Right lobe of liver (tissue), 6 donors: ENCODE measurements at places on chromosomes 5 and 9. TPM values are rescaled to one million over a fixed set of nuclear protein-coding genes. Genes with fewer than 3 reads are reported as not detected.
A peak's percentile ranks its signal among the peaks of the same experiment; 100 is the strongest.

Gene CCNJL
- total RNA-seq = 0.25 TPM

Gene LCP2
- total RNA-seq = 12.4 TPM

Gene RETREG1
- total RNA-seq = 32.4 TPM

- no peaks in the 10 kb centered on the region for H3K27me3 ChIP-seq
- H3K4me1 ChIP-seq = no peaks in the 10 kb centered on the region
- no peak for DNase-seq
- H3K36me3 ChIP-seq = no peaks in the 10 kb centered on the region
Measured at GRCh38 chr9:114850871-114851270, 45.0 kb upstream of the TNFSF15 start.

GRCh38 chr5:89374144-89374784 lies 491.3 kb upstream of the MEF2C start:
- no peak overlapping the region for H3K27ac ChIP-seq
- no peaks in the 10 kb centered on the region for H3K36me3 ChIP-seq
- no peaks in the 10 kb centered on the region for H3K4me1 ChIP-seq
- no peak for DNase-seq

DNA sequence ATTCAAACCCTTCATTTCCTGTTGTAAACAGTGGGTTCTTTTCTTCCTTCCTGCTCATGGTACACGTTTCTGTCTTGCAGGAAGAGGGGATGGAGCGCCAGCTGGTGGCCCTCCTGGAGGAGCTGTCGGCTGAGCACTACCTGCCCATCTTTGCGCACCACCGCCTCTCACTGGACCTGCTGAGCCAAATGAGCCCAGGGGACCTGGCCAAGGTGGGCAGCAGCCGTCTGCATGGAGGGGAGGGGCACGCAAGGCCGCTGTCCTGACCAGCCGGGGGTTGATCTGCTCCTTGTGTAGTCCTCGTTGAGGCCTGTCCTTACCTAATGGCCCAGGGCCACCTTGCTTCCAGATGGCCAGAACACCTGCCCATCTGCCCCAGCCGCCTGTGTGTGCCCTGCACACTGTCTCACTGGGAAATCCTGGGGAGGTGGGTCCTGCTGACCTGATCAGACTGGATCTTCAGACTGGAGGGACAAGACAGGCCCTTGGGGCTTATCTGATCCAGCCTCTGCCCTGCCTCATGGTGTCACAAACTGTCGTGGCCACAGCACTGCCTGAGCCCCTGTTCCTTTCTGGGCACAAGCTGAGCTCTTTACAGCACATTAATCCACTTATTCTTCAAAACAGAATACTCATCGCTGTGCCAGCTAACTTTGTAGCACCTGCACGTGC lies 44.7 kb downstream of the LRSAM1 start:
- no peaks in the 10 kb centered on the region for H3K27me3 ChIP-seq
- no peak overlapping the region for H3K27ac ChIP-seq
- peaks cover 3% of the 10 kb centered on the region for H3K36me3 ChIP-seq
- H3K4me1 ChIP-seq = no peaks in the 10 kb centered on the region

GRCh38 chr5:120568711-120569110 lies 104.6 kb downstream of the PRR16 start:
- H3K4me1 ChIP-seq = no peaks in the 10 kb centered on the region
- H3K4me3 ChIP-seq = no peak overlapping the region
- DNase-seq = no peak
- H3K27me3 ChIP-seq = no peaks in the 10 kb centered on the region

DNA sequence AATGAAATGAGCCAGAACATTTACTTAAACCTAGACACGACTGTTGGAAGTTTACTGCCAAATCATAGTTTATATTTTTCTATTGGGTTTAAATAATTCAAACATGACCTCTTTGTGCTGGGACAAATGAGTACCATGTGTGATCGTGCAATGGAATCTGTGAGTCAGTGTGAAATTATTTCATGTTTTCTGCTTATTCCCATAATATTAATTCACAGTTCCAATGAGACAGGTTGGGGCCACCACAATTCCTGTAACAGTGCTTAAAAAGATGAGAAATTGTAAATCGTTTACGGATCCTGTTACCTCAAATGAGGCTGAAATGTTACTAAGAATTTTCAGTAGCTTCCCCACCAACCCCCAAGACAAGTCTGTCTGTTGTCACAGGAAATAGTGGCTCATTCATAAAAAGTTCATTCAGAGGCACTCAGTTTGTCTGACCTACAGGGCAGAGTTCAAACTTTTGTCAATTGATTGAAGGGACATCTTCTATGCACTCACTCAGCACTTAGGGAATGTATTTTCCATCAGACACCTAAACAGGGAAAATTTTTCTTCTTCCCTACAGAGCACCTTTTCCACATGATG lies 563.9 kb upstream of the ADAMTS16 start:
- H3K27me3 ChIP-seq = no peaks in the 10 kb centered on the region
- no peaks in the 10 kb centered on the region for H3K4me1 ChIP-seq
- H3K36me3 ChIP-seq = no peaks in the 10 kb centered on the region
- H3K4me3 ChIP-seq = no peak overlapping the region

DNA sequence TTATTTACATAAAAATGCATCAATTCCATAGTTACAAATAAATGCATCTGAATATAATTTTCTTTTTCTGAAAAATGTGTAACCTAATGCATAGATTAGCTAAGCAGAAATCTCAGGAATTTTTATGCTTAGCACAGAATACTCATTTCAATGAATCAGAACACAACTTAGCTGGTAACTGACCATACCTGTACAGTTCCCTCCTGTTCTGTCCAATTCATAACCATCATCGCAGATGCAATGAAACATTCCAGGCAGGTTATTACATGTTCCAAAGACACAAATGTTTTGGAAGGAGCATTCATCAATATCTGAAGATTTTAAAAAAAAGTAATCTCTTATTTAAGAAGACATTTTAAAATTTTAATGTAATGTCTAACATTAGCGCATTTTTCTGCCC lies 219.4 kb downstream of the FBN2 start:
- H3K27me3 ChIP-seq = no peaks in the 10 kb centered on the region
- DNase-seq = no peak
- no peak overlapping the region for H3K27ac ChIP-seq
- H3K4me3 ChIP-seq = no peak overlapping the region

DNA sequence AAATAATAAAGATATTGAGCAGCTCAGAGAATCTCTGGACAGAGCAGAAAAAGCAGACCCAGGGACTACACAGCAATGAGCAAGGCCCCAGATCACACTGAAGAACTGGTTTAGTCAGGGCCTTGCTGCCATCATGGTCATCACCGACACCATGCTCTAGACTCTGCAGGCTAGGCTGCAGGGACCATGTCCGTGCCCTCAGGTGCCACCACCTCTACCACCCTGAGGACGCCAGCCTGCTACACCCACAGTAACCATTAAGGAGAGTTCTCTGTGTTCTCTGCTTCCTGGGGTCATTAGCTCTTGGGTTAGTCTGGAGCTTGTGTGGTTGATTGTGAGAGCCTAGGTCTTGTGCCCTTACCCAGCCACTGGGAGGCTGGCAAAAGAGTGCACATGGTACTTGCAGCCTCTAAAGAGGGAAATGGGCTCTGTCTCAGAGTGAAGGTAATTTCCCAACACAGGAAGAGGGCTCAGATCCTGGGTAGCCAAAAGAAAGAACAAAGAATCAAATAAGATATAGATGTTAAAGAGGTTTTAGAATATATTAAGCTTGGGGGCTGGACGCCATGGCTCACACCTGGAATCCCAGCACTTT lies 31.9 kb upstream of the JADE2 start:
- no peaks in the 10 kb centered on the region for H3K27me3 ChIP-seq
- H3K4me1 ChIP-seq = no peaks in the 10 kb centered on the region
- H3K4me3 ChIP-seq = no peak overlapping the region
- H3K36me3 ChIP-seq = no peaks in the 10 kb centered on the region

DNA sequence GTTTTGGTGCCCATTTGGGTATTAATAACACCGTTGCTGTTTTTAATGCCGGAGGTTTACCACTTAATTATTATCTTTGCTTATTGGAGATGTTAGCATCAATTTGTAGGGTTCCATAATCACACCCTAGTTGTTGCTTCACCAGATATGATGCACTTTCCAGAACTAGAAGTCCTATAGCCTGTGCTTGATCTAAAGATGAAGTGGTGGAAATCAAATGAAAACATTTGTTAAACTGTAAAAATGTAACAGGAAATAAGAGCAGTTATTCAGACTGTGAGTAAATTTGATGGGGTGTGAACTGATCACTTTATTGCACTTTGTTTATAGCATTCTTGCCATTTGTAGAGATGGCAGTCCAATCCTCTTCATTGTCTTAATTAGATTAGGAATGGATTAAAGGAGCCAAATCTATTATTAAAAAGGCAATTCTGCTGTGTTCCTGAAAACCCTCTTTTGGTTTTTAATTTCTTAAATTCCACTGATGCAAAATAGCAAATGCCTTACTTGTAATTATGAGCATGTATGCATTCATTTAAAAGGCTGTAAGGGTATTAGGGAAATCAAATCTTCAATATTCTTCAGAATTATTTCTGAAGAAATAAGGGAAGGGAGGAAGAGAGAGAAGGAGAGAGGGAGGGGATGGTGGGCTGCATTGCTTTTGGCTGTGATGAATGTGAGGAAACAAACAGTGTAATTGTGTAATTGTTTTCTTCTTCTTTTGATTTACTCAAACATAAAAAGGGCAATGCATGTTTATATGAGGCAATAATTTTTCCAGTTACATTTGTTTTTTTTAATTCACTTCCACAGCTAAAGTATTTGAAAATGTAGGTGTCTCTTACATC lies 675.2 kb upstream of the WWC1 start:
- no peaks in the 10 kb centered on the region for H3K36me3 ChIP-seq
- no peak overlapping the region for H3K4me3 ChIP-seq
- DNase-seq = no peak
- no peaks in the 10 kb centered on the region for H3K27me3 ChIP-seq
- H3K4me1 ChIP-seq = no peaks in the 10 kb centered on the region

GRCh38 chr9:37001459-37001858 lies 32.6 kb downstream of the PAX5 start:
- no peak overlapping the region for H3K27ac ChIP-seq
- H3K36me3 ChIP-seq = no peaks in the 10 kb centered on the region
- H3K4me3 ChIP-seq = no peak overlapping the region
- DNase-seq = no peak
- H3K27me3 ChIP-seq = no peaks in the 10 kb centered on the region
- H3K4me1 ChIP-seq = no peaks in the 10 kb centered on the region

- DNase-seq = no peak
- peak overlapping the region; percentile 48 for H3K4me3 ChIP-seq
- no peaks in the 10 kb centered on the region for H3K4me1 ChIP-seq
- peak overlapping the region; percentile 5 for H3K27ac ChIP-seq
- H3K27me3 ChIP-seq = no peaks in the 10 kb centered on the region
Measured at GRCh38 chr5:112738191-112738560, 491 bp downstream of the APC start.

GRCh38 chr5:139635606-139636206 lies 12.4 kb upstream of the CXXC5 start:
- DNase-seq = peak; percentile 78
- no peaks in the 10 kb centered on the region for H3K36me3 ChIP-seq
- H3K27me3 ChIP-seq = no peaks in the 10 kb centered on the region
